Midbrain (tissue), 1 donor: ENCODE measurements at places on chromosomes 4 and X.

GRCh38 chr4:74431113-74431826, 13.7 kb upstream of the AREG start:
- DNase-seq, result no peak

DNA sequence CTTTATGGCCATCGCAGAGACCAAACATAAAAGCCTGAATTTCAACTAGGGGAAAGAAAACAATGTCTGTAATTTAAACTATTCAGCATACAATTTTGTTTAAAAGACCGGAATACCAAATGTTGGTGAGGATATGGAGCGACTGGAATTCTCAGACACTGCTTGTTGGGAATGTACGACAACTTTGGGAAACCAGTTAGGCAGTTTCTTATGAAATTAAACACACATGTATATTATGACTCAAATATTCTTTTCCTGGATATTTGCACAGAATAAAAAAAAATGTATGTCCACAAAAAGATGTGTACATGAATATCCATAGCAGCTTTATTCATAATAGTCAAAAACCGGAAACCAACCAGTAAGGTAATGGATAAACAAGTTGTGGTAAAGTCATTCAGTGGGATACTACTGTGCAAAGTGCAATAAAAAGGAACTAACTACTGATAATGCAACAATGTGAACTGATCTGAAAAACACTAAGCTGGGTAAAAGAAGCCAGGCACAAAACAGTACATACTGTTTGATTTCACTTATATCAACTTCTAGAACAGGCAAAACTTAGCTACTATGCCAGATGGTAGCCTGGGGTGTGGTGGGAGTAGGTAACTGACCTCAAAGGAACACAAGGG, 152.7 kb upstream of the FTHL17 start:
- DNase-seq, result no peak

GRCh38 chrX:28312965-28313364, 274.3 kb upstream of the IL1RAPL1 start:
- DNase-seq, result no peak

DNA sequence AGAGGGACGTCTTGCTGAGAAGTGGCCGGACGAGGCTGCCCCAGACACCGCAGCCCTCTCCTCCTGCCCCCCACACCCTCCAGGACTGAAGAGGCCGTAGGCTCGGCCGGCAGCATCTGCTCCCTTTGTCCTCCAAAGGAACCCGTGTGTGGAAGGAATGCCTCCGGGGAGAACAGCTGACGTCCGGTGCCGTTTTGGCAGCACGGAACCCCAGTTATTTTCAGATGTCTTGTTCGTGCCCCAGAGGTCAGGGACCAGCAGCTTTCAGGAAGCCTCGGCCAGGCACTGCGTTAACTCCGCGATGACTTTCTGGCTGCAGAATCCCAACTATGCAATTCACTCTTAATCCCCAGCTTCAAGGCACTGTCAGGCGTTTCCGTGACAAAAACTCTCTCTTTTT, 10.9 kb upstream of the PPP2R3B start:
- no peak for DNase-seq

DNA sequence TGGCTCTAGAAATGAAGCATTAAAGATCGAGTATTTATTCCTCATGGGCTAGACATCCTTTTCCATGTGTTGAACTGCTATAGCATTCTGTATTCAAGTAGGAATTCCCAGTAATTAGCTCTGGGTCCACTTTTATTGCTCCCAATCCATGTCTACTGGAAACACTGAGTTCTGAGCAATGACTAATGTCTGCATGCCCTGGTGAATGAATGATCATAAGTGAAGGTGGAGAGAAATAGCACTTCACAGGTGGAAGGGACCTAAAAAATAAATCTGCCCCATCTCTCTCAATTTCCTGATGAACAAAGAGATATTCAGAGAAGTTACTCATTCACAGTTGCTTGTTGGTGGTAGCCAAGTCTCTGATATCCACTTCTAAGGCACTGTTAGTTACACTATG, 34.6 kb upstream of the CXCL8 start:
- DNase-seq, result no peak

- no peak for DNase-seq
Observed at GRCh38 chr4:137200322-137200721, 332.0 kb downstream of the PCDH18 start.

- no peak for DNase-seq
Observed at GRCh38 chrX:27444093-27444908, 18.8 kb downstream of the PPP4R3C start.

GRCh38 chr4:42767669-42768068, 110.8 kb upstream of the ATP8A1 start:
- no peak for DNase-seq

DNA sequence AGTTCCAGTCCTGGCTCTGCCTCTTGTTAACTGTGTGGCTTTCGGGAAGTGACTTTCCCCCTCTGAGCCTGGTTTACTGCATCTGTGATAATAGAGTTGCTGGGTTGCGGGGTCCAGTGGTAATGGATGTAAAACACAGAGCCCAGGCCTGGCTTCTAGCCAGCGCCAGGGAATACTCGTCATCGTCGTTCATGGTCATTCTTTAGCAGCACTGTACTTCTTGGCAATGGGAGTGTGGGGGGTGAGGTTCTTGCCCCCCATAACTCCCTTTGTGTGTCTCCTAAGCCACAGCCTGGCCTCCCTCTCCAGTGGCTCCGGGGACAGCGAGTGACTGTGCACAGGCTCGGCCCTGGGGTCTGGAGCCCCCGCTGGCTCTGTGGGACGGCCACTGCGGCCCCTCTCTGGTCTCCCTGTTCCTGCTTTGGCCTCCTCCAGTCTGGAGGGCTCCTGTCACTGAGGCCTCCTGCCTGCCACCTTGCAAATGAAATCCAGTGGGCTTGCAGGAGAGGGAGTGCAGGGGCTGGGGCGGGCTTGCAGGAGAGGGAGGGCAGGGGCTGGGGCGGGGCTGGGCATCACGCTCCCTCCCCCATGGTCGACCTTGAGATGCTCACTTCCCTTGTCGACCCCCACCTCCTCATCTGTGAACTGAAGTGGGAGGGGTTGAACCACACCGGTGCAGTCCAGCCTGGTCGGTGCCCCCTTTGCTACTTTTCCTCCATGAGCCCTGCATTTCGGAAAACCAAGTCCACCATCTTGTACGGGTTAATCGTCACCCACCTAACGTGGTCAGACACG, 13.2 kb downstream of the PSAPL1 start:
- DNase-seq, result no peak

- DNase-seq, result no peak
Observed at GRCh38 chr4:144905286-144905685, 192.7 kb downstream of the ANAPC10 start.

DNA sequence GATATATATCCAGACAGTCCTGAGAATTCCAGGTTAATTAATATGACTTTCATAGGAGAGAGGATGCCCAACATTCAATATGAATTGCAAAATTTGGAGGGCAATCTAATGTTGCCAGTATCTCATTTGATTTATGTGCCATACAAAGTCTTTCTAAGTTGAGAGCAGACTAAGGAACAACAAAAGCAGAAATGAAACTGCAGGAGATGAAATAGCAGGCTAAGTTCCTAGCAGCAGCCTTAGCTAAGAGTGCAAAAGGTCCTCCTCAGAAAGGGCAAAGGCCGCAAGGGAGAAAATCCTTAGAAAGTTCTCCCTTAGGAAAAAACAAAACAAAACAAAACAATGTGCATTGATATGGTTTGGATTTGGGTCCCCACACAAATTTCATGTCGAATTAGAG, 602.9 kb upstream of the HTR2C start:
- DNase-seq, result peak; percentile 0

- no peak for DNase-seq
Observed at GRCh38 chr4:81606801-81607501, 135.2 kb upstream of the RASGEF1B start.

- DNase-seq, result no peak
Observed at GRCh38 chr4:70471897-70472296, at the start of gene MUC7. Gene MUC7, plus strand, starts transcription at chr4:70472197. Its CDS starts 1,825 bp downstream, at chr4:70474022.

DNA sequence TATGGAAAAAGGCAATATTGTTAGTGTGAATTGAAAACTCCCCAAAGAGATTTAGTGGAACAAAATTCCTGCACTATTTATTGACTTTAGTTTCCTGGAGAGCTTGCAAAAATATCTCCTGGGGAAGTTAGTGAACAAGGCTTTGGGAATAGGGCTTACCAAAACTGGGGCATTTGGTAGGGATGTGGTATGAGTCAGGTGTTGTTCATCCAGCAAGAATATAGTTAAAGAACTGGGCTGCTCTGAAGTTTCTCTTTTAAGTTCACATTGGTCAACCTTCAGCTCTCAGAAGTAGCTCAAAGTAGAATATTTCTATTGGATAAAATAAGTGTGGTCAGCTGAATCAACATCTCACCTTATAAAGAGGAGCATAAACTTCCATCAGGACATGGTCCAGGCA, 185.0 kb downstream of the CPE start:
- no peak for DNase-seq

GRCh38 chrX:109830157-109830703, 97.2 kb upstream of the ACSL4 start:
- DNase-seq, result no peak

- DNase-seq, result peak; percentile 74
Observed at GRCh38 chr4:184514121-184514988, 40.0 kb upstream of the IRF2 start.

DNA sequence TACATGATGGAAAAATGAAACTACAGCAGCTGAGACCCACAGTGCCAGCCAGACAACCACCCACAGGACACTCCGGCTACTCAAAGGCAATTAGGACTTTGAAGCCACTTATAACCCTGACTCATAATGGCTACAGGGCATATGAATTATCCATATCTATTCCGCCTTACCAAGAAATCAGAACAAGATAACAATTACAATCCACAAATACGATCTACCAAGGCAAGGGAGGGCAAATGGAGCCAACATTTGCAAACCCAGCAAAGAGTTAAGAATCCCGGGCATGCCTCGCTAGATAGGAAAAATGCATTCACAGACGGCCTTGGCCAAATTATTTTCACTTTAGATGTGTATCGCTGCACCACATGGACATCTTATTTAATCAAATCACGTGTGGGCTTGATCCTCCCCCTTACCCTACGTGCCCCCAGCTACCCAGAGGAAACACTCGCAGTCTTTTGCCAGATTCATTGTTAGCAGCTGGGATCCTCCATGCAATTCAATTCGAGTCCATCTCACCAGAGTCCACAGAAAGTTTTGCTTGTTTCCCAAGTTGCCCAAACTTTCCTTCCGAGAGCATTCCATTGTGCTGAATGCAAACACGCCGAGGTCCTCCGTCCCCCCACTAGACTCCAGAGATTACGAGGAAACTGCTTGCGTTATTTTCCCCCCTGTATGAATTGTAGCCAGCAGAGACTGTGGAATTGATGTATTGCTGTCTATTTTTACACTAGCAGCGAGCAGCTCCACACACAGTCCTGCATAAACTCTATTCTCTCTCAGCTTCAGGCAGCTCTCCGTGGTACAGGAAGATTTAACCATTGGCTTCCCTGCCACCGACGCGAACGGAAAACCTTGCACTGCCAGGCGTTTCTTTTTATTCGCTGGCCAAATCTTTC, 1.2 kb downstream of the PPARGC1A start:
- DNase-seq, result peak; percentile 63

DNA sequence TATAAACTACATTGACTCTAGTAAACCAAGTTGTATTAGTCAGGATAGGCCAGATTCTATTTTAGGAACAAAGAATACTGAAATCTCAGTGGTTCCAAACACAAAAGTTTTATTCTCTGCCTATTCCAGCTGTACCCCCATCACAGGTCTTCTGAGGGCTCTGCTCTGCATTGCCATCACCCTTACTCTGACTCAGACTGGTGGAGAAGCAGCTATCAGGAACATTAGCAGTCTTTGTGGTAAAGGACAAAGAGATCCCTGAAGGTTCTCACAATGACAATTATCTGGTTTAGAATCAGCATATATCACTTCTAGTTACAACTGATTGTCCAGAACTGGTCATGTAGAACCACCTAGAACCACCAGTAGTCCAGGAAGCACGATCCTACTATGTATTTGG, 251.1 kb downstream of the GLUD2 start:
- DNase-seq, result no peak

- DNase-seq, result no peak
Observed at GRCh38 chr4:155593793-155594192, 72.9 kb upstream of the GUCY1A1 start.

- DNase-seq, result no peak
Observed at GRCh38 chrX:151806967-151807540, 72.5 kb downstream of the CNGA2 start.

GRCh38 chr4:19366916-19367315, 884.8 kb upstream of the SLIT2 start:
- no peak for DNase-seq

DNA sequence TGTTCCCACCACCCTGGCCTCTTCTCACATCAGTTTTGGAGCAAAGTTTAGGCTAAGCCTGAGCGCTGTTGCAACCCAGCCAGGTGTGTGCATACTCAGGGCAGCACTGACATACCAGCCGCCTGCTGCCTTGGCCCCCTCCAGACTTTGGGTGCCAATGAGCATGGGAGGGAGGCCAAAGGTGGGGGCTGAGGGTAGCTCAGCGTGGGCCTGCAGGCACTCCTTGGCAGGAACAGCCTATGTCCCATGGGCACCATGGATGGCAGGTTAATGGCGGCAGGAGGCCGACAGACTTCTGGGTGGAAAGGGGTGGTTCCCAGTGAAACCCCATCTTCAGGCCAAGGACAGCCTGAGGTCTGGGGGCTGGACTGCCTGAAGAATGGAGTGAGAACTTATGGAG, 462.2 kb downstream of the ADGRL3 start:
- no peak for DNase-seq
